Stimulated activated CD8-positive, alpha-beta memory T cell treated with anti-CD3 and anti-CD28 coated beads, Interleukin-12 subunit alpha, Interleukin-12 subunit beta, amount 100 ng/mL, for 4 hours (primary cell): ENCODE measurements at places on chromosomes 11 and 22.

- no peak for DNase-seq
Observed at GRCh38 chr22:27971926-27972325, 52.9 kb upstream of the PITPNB start.

- DNase-seq, result no peak
Observed at GRCh38 chr11:130455483-130456127, 7.2 kb downstream of the ADAMTS15 start.

- no peak for DNase-seq
Observed at GRCh38 chr22:35638410-35638809, 9.8 kb upstream of the APOL6 start.

DNA sequence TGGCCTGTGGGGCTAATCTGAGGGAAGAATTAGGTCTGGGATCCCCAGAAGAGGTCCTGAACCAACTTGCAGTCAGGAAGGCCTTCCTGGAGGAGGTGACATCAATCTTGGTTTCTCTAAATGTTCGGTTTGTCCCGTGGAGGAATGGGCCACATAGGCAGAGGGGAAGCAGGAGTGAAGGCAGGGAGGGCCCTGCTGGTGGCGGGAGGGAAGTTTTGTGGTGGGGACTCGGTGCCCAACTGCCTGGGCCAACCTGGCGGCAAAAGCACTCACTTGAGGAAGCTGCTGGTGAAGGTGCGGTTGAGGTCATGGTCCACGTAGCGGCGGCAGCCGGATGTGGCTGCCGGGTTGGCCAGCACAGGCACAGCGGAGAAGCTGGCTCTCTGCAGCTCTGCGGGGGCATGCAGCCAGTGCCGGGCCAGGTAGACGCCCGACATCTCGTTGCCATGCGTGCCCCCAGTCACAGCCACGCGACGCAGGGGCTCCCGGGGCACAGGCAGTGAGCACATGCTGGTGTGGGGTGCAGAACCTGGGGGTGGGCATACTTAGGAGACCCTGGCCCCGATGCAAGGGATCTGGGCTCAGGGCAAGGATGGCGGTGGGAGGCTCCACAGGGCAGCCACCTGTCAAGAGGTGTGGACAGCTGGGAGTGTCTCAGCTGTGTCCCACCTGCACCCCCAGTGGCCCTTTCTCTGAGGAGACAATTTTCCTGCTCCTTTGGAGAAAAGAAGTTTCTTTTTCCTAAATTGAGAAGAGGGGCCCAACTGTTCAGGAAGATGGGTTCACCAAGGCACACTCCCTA is 3.8 kb downstream of the ACY3 start:
- DNase-seq, result no peak

DNA sequence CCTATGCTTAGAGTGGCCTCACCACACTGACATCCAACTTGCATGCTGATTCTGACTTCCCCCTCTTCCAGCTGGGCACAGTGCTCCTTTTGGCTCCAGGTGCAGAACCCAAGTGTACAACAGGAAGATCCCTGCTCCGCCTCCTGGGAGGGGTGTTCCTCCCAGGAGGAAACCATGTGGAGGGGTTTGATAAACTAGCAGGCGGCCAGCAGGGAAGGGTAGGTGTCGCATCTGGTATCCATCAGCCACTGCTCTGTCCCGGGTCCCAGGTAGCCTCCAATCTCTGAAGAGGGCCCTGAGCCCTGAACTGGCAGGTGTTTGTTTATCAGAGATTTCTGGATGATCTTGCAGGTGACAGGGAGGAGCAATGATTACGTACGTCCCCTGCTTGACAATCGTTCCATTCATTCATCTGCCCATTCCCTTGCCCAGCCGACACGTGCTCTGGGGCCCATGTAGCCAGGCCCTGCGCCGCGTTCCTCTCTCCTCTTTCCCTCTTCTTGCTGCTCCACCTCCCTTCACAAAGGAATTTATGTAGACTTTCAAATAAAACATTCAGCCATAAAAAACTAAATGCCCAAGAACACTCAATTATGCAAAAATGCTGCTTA is 41.2 kb upstream of the MICAL2 start:
- no peak for DNase-seq

DNA sequence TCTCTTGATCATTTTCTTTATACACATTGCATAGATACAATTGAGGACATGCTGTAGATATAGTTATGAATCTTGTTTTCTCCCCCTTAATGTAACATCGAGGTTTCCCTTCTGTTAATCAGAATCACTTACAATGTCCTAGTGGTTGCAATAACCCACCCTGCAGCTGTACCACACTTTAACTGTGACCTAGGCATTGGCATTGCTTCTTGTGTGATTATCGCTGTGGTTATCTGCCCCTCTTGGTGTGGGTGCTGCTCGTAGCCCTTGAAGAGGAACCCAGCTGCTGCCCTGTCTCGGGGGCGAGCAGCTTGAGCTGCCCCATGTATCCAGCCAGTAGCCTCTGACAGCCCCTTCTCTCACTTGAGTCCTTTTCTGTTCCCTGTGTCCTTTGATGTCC is 1.5 kb downstream of the DGAT2 start:
- DNase-seq, result no peak

- DNase-seq, result no peak
Observed at GRCh38 chr11:46524201-46524770, 69.5 kb downstream of the AMBRA1 start.

GRCh38 chr11:1563149-1563638 is 8.9 kb downstream of the DUSP8 start:
- no peak for DNase-seq

- no peak for DNase-seq
Observed at GRCh38 chr11:7605186-7605943, 67.9 kb downstream of the CYB5R2 start.

- no peak for DNase-seq
Observed at GRCh38 chr11:75938543-75938942, 123.5 kb downstream of the UVRAG start.

- DNase-seq, result no peak
Observed at GRCh38 chr22:31046539-31047226, 34.4 kb upstream of the SMTN start.

DNA sequence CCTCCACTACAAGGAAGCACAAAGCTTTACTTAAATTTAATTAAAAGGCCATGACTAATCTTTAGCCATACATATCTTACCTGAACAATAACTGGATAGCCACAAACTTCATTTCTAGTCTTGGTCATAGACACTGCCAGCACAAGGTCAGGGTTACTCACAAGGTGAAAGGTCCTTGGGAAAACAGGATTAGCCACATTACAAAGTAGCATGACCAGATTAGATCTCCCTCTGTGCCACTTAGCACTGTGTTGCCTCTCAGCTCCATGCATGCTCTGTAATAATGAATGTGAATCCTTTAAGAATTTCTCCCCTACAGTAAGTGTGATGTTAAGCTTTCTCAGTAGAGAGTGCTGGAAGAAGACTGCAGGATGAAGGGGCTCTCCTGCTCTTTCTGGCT is 325.1 kb upstream of the MPPED2 start:
- no peak for DNase-seq

GRCh38 chr11:85182441-85183387 is 444.4 kb downstream of the DLG2 start:
- DNase-seq, result no peak

- no peak for DNase-seq
Observed at GRCh38 chr22:45552580-45553350, 50.1 kb downstream of the FBLN1 start.

- no peak for DNase-seq
Observed at GRCh38 chr11:27427183-27427980, 45.2 kb downstream of the LGR4 start.

DNA sequence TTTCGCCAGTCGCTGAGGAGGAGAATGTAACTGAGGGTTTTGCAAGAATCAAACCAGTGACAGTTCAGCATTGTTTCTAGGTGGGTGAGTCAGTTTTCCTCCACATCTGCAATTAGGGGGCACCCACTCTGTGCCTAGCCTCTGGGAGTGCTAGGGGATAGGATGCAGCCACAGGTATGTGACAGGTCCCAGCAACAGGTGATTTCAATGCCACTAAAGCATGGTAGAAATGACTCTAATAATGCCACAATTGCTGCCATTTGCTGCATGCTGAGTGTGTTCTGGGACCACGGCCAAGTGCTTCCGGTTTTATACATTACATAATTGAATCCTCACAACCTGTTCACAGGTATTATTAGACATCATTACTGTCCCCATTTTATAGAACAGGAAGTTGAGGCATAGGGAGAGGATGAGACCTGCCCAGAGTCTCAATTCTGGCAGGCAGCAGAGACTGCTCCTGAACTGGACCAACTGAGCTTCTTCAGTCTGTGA is 556 bp downstream of the CRYBB2 start:
- DNase-seq, result no peak

DNA sequence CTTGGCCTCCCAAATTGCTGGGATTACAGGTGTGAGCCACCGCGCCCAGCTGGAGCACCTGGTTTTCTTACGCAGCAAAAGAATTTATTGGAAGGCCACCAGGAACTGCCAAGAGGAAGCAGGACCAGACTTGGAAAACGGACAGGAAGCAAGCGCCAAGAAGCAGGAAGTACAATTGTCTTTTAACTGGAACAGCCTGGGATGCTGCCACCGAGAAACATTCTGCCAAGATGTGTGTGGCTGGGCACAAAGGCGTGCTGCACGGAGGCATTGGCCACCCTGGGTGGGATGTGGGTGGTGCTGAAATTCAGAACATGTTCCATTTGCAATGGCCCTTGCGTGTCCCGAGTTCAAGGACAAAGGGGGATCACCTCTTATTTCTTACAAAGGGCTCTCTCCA is 15.4 kb downstream of the SLC3A2 start:
- no peak for DNase-seq
